NAMALWA (cell line): ENCODE measurements at places on chromosomes 7 and 10.

- DNase-seq, result no peak
Measured at GRCh38 chr7:157464111-157464970, 127.5 kb downstream of the DNAJB6 start.

DNA sequence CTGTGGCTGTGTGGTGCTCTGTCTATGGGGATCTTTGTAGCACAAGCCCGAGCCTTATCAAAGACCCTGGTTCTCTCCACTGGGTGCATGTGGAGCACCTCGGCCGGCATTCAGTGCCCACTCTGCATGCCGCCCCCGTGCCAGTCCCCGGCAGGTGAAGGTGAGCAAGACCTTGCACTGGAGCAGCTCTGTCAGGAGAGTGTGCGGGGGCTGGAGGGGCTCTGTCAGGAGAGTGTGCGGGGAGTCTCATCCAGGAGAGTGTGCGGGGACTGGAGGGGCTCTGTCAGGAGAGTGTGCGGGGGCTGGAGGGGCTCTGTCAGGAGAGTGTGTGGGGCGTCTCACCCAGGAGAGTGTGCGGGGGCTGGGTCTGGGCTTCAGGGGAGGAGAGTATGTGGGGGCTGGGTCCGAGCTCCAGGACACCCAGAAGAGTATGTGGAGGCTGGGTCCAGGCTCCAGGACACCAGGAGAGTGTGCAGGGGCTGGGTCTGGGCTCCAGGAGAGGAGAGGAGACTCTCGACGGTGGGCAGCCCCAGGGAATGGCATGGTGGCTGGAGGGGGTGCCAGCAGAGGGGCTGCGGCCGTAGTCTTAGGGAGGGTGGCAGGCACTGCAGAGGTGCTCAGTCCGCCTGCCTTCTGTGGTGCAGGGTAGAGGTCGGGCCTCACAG, 40.8 kb downstream of the INPP5A start:
- DNase-seq, result no peak

DNA sequence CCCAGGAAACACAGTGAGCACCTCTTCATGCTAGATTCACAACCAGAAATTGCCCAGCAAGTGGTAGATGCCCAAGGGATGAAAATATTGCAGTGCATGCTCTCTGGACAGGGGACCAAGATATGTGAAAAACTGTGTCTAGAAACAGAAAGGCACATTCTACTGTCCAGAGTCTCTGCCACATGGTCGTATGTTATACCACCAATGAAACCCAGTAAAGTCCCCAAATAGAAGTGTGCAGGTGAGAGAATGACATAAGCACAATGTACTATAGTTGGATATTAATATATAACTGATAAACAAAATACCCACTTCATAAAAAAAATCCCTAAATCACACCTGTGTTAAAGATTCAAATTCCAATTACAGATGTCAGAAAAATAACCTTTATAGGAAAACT, 43.8 kb downstream of the RASGEF1A start:
- no peak for DNase-seq

DNA sequence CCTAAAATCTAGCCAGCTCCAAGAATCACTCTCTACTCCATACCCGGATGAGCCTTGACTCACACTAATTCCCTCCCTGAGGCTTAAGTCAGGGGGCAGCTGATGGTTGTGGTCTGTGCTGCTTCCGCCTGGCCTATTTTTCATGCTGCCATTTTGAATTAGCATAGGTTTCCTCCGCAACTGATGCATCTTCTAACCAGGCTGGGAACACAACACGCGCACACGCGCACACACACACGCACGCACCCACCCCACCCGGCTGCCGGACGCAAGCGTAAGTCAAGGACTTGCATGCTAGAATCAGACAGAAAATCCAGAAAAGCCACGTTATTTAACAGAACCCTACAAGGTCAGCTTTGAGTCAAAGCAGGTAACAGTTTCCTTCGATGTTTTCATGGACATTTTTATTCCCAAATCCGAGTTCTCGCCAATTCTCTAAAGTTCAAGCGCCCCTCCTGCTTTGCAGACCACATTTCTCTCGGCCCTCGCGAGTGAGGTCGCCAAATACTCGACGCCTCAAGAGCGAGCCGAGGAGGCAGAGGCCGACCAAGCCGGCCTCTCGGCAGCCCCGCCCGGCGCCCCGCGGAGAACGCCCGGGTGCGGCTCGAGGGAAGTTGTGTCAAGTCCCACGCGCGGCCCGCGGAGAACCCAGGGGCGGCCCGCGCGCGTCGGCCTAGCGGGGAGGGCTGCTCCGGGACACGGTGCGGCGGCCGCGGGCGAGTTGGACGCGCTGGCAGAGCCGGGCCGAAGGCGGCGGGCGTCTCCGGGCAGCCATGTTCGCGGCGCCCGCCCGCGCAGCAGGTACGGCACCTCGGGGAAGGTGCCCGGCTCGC, 961 bp downstream of the SCRN1 start:
- DNase-seq, result peak; percentile 92

- DNase-seq, result no peak
Measured at GRCh38 chr7:77812290-77812685, 13.7 kb downstream of the PHTF2 start.

DNA sequence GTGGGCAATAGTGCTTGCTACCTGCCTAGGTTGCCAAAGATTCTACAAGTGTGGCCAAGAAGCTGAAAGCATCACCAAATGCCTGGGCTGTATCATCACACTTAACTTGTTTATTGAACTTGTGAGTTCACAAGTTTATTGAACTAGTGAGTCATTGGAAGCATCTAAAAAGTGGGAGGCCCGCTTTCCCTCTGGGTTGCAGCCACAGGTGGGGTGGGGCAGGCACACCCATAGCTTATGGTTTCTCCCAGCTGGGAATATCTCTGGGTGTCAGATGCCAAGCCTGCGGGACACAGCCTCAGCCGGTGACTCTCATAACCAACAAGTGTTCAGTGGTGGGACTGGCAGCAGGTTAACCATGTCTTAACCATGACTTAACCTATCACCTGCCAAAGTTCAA, 145.9 kb upstream of the FAM13C start:
- no peak for DNase-seq

DNA sequence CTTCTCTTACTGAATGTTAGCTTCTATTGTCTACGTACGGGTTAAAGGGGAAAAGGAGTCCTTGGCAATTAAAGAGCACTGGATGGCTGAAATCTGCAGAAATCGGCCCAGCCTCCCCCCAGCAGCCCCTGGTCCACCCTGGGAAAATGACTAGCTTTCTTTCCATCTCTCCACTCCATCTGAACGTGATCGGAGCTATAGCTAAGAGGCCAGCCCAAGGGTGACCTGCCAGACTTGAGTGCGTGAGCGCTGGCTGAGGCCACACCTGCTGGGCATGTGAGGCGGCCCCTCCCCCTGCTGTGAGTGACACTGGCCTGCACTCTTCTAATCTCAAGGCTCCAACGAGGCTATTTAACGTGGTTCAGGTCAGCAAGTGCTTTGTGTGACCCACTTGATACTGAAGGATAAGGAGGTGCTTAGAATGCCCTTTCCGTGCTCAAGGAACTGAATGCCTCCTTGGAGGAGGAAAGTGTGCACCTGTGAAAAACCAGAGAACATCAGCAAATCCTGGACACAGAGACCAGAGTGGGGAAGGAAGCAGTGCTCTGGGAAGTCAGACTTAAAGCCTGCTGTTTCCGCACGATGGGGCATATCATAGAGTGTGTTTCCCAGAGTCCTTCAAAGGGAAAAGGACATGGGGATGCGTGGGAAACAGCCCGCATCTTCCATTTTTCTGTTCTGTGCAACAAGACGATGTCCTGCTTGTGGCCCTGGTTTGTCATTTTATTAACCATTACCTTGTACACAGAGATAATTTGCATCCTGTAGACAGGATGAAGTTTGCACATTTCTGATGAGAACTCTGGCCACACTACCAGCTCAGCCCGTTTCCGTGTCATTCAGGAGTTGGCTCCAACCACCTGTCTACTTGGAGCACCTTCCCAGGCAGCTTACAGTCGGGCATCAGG, 12.5 kb upstream of the MNX1 start:
- no peak for DNase-seq

DNA sequence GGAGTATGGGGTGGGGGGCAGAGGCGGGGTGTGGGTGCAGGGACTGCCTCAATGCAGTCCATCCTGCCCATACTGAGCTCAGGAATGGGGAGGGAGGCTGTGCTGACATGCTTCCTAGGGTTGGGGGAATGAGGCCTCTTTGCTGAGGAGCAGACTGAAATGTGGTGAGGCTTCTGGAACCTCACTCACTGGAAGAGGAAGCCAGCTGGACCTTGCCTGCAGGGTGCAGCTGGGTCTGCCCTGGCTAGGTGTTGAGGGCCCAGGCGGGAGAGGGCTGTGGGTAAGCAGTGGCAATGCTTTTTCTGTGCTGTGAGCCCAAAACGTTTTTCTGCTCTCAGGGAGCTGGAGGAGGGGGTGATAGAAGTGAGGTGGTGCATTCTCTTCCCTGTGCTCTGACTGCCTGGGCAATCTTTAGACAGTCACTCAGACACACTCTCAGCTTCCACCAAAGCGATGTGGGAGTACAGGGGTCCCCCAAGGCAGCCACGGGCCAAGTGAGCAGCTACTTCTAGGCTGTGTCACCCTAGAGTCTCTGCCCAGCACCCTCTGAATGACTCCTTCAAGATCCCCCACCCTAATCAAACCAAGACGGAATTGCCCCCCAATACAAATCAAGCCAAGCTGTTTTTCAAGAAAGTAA, 41.1 kb upstream of the BMPR1A start:
- no peak for DNase-seq

DNA sequence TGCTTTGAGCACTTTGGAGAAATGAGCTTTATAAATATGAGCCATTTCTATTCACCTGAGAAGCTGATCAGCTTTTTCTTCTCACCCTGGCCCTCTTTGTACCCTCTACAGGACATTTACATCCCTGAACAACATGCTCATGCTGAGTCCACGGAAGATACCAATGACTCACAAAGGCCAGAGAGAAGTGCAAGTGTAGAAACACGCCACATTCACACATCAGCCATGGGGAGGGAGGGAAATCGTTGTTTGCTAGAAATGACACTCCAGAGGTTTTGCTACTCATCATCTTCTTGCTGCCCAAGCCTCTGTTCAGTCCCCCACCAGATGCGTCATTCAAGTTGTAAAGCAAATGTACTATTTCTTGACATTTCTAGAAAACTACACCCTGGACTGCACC, 2.8 kb upstream of the UCN3 start:
- DNase-seq, result no peak

GRCh38 chr10:62652564-62652963, 152.0 kb upstream of the ADO start:
- no peak for DNase-seq

DNA sequence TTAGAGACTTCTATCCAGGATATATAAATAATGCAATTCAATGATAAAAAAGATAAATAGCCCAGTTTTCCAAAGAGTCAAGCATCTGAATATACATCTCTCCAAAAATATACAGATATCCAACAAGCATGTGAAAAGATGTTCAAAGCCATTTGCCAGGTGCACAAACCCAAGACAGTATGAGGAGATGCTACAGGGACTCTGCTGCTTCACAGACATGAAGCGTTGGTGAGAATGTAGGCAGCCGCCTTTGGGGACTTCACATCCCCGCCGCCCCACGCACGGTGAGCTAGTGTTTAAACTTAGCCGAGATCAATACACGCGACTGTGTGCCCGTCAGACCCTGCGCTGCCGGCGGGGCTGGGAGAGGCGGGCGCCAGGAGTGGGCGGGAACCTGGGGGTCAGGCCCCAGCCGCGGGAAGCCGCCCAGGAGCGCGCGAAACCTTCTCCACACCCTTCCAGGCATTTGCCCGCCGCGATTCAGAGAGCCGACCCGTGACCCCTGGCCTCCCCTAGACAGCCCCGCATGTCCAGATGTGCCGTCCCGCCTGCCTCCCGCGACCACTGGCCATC, 927 bp upstream of the ALOX5 start:
- peak; percentile 84 for DNase-seq

- DNase-seq, result no peak
Measured at GRCh38 chr7:129228633-129229032, 3.8 kb downstream of the AHCYL2 start.

DNA sequence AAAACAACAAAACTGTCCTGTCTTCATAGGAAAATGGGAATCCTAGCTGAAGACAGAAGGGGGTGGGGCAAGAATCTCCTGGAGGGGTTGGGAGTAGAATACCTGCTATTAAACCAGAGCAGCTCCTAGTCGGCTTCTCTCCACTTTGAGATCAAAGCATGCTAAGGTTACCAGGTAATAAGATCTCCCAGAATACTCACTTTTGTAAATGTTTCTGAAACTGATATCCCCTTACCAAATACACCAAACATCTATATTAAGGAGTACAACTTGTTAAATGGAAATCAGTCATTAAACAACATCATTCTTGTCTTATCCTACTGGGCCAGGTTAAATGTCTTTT, 29.5 kb upstream of the DAGLB start:
- DNase-seq, result no peak

GRCh38 chr10:114492351-114493037, 88.2 kb upstream of the AFAP1L2 start:
- DNase-seq, result peak; percentile 31

DNA sequence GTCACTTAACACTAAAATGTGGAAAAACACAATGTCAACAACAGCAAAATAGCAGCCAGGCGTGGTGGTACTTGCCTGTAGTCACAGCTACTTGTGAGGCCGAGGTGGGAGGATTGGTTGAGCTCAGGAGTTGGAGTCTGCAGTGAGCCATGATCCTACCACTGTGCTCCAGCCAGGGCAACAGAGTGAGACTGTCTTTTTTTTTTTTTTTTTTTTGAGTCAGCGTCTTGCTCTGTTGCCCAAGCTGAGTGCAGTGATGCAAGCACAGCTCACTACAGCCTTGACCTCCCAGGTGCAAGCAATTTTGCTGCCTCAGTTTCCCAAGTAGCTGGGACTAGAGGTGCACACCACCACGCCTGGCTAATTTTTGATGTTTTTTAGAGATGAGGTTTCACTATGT, 6.1 kb downstream of the KCTD7 start:
- peak; percentile 66 for DNase-seq

DNA sequence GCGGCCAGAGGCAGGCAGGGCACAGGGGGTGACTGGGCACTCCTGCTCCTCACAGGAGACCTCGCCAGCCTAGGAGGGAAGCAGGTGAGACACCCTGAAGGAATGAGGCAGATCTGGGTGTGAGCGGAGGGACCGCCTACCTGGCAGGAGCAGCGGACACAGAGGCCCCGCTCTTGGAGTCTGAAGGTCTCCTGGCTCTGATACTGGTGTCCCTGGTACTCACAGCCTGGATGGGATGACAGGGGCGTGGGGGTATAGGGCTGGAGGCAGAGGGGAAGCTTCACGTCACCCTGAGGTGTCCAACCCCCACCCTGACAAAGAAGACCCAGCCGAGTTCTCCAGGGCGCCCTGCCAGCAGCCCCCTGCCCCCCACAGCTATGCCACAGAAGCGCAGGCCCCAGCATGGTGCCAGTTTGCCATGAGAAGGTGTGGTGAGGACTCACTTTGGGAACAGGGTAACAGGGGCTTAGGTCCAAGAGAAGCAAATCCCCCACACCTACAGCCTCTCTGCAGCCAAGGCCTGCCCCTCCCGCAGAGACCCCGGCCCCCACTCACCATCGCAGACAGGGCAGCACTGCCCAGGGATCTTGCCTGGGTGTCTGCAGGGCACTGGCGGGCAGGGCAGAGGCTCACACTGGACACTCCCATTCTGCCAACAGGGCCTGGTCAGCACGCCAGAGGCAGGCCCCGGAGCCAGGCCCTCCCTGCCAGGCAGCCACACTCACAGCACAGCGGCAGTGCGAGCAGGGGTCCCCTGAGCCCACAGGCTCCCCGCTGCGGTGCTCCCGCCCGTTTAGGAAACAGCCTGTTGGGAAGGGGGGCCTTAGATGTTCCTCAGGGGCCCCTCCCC, 17.0 kb downstream of the KCP start:
- no peak for DNase-seq
